ENCODE measurements at places on chromosomes 5 and 9.
A peak's percentile ranks its signal among the peaks of the same experiment; 100 is the strongest.

DNA sequence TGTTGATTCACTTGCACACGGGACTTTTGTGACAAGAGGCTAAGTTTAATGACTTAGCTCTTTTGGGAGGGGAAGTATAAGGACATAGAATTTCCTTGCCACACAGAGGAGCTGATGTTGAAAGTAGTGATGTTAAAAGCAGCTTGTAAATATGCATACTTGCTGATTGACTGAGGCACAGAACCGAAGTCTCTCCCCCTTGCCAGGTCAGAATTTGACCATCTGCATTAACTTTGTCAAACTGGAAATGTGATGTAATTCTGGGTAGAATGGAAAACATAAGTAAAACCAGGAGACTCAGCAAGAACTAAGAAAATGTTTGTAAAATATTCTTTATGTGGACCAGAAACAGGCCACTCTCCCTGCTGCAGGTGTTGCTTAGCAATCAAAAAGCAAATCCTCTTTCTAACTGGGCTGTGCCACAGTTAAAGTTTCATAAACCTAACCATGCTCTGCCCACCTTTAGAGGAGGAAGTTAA lies 284.2 kb downstream of the NR3C1 start:
- peak; percentile 13 for DNase-seq

- DNase-seq = no peak
These were observed 17.1 kb upstream of the SYNPO start for GRCh38 chr5:150623152-150623877.

GRCh38 chr9:18890372-18890771 lies 142.6 kb downstream of the SAXO1 start:
- DNase-seq = no peak

GRCh38 chr5:139472386-139473030 lies 1.7 kb downstream of the SMIM33 start:
- DNase-seq = no peak

- peak; percentile 10 for DNase-seq
These were observed 12.9 kb upstream of the SLCO6A1 start for GRCh38 chr5:102511666-102512065.

DNA sequence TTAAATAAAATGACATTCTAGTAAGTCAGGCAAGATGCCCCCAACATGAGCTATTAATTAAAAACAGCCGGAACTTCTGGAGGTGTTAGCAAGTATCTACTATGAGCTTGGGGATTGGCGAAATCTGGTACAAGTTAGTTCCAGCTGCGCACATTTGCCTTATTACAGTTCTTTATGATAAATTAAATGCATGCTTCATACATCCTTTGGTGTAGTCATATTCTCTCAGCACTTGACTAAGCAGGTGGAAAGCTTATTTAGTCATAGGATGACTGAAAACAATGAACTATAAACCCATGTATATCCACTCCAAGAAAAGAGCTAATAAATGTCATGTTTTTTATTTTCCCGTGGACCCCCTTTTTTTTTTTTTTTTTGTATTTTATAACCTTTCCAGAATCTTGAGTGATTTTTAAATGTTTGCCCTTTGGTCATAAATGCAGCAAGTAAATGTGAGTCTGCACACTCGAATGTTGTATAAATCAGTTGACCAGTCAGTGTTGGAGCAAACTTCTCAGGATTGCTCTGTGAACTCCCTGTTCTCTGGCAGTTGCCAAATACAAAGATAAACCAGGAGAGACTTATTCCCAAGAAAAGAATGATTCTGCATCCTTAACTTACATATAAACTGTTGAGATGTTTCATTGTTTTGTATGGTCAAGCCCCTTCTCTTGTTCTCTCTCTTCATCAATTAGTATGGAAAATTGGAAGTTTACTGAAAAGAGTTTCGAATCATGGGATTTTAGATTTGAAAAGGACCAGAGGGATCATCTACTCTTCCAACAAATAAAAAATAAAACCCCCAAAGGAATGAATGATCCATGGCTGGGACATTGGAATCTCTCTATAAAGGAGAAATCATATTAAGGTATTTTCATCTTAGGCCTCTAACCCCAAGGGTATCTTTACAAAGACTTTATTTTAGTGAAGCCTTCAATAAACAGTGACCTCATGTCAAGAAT lies 38.3 kb downstream of the PIK3R1 start:
- DNase-seq = no peak

GRCh38 chr5:139363937-139364336 lies 19.2 kb downstream of the SLC23A1 start:
- DNase-seq = no peak

DNA sequence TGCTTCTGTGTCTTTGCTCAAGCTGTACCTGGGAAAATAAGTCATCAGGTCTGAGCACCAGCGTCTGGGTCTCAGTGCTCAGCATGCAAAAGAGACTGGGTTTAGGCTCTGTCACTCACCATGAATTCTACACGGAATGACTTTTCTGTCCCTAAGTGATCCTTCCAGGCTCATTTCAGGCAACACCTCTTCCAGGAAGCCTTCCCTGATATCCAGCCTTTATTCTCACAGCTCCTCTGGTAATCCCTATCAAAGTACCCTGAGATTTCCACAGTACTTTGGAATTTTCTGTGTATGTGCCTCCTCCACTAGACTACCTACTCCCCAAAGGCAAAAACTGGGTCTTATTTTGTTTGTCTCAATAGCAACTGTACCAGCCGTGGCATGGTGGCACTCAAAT lies 92.7 kb upstream of the BOD1 start:
- DNase-seq = no peak

DNA sequence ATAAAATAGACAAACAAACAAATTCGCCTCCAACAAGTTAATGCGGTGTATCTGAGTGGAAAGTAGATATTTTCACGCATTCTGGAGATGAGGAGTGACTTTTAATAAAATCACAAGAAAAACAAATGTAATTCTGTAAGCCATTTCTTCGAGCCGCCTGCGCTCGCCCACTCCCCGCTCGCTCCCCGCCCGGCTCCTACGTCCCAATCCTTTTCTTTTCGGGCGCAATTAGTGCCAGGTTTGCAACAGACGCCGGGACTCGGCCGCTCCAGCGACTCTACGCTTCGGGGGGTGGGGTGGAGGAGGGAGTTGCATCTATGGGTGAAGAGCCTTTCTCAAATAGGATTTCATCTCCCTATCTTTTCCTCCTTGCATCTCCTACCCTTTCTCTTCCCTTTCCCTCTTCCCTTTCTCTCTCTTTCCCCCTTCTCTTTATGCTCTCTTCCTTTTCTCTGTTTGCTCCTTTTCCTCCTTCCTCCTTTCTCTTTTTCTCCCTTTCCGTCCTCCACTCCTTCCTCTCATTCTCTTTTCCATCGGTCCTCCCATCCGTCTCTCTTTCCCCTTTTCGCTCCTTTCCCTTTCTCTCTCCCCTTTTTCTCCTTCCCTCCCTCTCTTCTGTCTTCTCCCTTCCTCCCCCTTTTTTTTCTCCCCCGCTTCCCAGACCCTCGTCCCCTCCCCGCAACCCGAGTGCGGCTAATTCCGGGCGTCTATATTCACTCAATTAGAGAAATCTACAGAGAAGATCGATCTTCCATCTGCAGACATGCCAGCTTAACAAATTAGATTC lies 6.1 kb upstream of the OTP start:
- no peak for DNase-seq

DNA sequence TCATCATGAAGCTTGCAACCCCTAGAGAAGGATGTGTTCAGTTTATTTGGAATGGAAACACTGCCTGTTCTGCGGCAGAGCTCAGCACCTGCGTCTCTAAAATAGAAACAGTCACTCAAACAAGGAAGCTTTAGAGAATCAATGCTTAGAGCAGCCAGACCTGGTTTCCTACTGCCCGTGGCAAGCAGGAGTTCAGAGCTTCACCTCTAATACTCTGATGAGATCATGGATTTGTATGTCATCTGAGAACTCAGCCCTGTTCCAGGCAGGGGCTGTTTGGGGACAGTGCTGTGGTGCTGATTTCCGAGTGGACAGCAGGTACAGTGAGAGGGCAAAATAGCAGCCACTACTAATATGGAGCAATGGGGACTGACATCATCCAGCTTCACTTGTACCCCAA lies 236.0 kb upstream of the IRX1 start:
- no peak for DNase-seq

- DNase-seq = no peak
These were observed 1972.9 kb upstream of the ACO1 start for GRCh38 chr9:30411571-30411970.

DNA sequence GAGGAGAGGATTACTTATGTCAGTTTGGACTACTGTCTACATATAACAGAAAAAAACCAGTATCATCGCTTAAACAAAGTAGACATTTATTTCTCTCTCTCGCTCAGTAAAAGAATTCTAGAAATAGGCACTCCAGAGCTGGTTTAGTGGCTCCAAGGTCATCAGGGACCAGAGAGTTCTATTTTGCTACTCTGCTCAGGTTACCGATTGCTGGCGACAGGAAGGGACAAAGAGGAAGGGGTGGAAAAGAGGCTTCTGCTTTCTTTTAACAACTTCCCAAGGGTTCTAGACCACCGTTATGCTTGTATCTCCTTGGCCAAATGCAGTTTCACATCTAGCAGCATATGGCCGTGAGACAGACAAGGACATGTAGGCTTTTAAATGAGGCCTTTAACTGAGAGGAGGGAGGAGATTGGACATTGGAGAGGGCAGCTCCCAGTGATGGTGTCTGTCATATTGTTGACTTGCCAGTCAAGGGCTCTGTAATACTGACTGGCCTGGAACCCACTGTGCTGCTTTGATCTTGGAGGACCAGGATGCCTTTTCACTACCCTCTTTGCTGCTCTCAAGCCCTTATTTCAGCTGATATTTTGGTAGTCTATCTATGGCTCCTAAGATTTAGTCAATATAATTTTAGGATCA lies 15.6 kb upstream of the DCP2 start:
- no peak for DNase-seq

- peak; percentile 95 for DNase-seq
These were observed 3.8 kb downstream of the ARSI start for GRCh38 chr5:150298701-150299451.

DNA sequence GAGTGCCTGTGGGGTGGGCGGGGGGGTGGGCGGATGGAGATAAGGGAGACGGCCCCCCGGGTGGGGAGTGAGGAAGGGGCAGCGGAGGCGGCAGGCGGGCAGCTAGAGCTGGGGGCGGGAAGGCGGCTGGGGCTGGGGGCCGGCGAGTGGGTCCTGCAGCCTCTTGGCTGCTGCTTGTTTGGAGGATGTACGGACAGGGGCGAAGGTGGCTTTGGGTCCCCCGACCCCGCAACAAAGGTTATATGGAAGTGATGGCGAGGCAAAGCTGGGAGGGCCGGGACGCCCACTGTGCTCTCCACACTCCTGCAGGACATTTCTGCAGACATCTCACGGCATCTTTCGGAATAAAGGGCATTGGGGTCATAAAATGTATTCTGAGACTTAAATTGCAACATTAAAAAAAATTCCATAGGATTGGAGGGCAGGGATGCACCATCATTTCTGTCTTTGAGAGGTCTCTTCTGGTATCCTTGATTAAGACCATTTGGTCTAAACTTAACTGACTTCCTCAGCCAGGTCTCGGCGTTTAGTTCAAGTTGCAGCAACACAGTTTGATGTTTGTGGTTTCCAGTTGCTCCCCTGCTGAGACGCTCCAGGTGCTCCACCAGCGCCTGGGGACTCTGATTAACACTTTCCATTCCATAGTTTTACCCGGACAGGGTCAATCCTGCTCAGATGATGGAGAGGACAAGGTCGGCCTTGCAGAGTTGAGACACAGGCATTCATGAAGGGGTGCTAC lies 101.6 kb upstream of the SSBP2 start:
- peak; percentile 17 for DNase-seq

DNA sequence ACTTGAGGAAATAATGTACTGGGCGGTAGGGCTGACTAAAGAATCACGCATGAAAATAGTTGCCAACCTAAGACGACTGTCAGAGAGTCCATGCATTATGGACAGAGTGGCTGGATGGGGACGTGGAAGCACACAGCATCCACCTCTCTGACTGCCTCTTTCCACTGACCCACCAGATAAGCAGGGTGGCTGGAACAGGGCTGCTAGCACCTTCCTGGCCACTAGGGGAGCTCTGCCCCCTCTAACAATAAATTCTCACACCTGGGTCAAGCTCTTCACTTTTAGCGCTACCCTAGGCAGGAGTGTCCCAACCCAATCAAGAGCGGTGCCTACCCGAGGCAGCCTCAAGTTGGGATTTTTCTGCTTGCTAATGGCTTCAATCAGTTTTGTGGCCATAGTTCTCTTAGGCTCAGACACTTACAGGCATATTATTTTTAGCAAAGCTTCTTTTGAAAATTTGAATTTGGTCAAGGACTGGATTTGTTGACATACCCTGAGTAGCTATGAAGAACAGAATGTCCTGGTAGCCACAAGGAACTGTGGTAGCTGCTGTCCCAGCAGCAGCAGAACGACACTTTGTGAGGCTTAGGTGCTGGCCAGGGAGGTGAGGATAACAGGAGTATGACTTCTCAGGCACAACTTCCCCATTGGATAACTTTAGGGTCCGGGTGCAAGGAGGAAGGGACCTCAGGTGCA lies 6.9 kb upstream of the TPM2 start:
- DNase-seq = peak; percentile 68

DNA sequence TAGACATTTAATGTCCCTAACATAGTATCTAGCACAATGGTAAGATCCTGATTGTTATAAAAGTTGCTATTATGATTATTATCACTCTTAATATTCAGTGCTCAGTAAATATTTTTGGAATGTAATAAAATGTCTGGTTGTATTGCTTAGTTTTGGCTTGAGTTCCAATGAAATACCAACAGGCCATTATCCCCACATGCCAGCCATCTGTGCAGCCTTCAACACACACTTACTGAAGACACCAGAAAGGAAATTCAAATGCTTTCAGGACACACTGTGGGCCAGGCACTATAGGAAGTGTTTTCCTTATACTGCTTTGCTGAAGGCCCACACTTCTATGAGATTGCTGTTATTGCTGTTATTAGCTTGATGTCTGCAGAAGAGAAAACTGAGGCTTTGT lies 157.5 kb downstream of the TRIM32 start:
- no peak for DNase-seq

DNA sequence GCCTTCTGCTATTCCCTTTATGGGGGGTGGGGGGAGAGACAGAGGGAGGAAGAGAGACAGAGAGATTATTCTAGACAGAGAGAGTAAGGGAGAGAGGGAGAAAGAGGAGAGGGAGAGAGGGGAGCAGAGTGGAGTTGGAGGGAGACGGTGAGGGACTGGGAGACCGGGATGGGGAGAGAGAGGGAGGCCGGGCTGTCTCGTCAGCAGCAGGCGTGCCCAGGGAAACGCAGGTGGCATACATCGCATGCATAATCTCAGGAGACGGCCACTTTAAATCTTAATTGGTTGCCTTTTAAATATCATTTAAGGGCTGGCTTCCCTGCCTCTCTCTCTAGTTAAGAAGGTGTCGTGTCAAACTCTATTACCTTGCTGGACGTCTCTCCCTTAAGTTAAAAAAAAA lies 8.4 kb downstream of the IRX4 start:
- DNase-seq = no peak

DNA sequence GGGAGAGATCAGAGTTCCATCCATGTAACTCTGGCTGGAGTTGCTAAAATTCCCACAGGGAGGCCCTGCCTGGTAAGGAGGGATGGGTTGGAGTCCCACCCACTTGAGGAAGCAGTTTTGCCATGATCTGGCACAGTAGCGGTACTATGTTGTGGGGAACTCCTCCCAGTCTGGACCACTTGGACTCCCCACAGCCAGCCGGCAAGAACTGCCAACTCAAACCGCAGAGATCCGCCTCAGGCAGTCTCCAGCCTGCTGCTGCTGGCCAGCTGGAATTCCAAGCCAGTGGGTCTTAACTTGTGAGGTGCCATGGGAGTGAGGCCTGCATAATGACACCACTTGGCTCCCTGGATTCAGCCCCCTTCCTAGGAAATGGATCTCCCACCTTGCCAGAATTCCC lies 151.9 kb downstream of the NDUFS4 start:
- DNase-seq = peak; percentile 2

Data from AG08395 (cell line).